T-helper 22 cell (primary cell): ENCODE measurements at places on chromosomes 1 and 21.

DNA sequence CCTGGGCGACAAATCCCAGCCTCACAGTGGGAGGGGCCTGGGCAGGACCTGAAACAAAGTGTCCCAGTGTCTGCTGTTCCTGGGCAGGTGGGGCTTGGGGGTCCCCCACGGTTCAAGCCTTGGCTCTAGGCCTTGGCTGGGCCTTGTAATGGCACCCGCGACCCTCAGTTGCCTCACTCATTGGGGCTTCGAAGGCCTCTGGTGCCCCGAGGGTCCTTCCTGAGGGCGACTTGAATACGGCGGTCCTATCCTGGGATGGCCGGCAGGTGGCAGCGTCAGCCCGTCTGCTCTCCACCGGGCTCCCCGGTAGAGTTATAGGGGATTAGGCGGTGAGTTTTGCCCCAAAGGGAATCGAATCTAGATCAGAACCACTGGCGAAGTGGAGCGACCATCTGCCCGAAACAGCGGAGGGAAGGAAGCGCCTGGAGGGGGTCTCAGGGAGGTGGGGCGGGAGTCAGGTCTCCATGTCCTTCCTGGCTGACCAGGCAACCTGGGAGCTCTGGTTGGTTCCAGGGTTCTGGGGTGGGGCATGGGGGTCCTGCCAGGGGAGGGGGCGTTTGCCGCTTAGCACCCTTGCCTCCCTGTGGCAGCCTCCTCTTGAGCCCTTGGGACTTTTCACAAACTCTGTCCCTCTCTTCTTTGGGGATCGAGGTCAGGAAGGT is 2.1 kb upstream of the PEX10 start:
- peak; percentile 57 for DNase-seq

- DNase-seq: no peak
Observed at GRCh38 chr1:2208309-2209239, 14.0 kb upstream of the FAAP20 start.

GRCh38 chr21:33801424-33802405 is 113.9 kb downstream of the ATP5PO start:
- DNase-seq: no peak

- no peak for DNase-seq
Observed at GRCh38 chr21:33894736-33895288, 20.8 kb downstream of the ATP5PO start.

GRCh38 chr1:33306653-33307493 is 14.0 kb downstream of the A3GALT2 start:
- no peak for DNase-seq

- DNase-seq: no peak
Observed at GRCh38 chr1:59028048-59028447, 244.2 kb upstream of the JUN start.

DNA sequence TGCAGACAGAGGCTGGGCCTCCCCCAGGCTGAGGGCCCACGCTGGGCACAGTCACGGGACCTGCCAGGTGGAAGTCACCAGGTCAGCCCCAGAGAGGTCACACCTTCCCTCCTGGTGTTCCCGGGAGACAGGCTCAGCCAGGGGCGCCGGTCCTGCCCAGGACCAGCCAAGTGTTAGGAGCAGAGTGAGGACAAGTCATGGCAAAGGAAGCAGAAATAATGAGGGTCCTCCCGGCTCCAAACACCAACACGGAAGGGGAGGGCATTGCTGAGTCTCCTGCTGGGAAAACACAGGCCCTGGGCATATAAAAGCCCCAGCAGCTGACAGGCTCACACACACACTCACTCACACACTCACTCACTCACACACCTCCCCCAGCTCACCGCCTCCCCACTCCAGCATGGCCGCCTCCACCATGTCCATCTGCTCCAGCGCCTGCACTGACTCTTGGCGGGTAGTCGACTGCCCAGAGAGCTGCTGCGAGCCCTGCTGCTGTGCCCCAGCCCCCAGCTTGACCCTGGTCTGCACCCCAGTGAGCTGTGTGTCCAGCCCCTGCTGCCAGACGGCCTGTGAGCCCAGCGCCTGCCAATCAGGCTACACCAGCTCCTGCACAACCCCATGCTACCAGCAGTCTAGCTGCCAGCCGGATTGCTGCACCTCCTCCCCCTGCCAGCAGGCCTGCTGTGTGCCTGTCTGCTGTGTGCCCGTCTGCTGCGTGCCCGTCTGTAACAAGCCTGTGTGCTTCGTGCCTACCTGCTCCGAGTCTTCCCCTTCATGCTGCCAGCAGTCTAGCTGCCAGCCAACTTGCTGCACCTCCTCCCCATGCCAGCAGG is at the start of gene KRTAP10-10:
TSS of gene KRTAP10-10 (plus strand) at position 339 of the 833 bp plus-strand sequence. CDS start at position 401, 62 bp downstream.
- DNase-seq: no peak

DNA sequence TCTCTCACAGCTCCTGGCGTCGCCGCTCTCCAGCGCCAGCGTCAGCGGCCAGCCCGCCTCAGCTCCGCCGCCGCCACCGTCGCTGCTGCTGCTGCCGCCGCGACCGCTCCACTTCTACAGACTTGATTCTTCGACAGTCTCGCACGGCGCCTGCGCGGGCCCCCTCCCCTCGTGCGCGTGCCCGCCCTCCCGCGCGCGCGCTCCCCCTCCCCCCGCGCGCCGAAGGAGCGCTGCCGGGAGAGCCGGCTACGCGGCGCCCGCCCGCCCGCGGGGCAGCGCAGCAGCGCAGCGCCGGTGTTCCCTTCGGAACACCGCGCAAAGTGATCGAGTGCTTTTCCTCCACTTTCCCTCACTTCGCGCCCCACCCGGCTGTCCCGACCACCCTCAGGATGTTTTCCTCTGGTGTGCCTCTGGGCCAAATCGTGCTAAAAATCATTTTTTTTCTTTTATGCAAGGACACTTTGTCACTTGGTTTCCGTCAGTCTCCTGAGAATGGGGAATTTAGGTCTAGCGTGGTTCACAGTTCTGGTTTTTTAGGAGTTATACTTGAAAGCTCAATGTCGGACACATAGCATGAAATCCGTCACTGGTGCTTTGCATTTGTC is at the start of gene IRF2BP2:
TSS of gene IRF2BP2 (minus strand) at position 118 of the 605 bp plus-strand sequence. CDS start 684 bp downstream, outside the sequence.
- peak; percentile 69 for DNase-seq

- DNase-seq: no peak
Observed at GRCh38 chr1:64798872-64799271, 54.0 kb downstream of the RAVER2 start.

GRCh38 chr1:46675549-46676314 is 4.1 kb downstream of the TEX38 start:
- DNase-seq: no peak

GRCh38 chr1:98940069-98940721 is 64.5 kb downstream of the PLPPR5 start:
- no peak for DNase-seq

- no peak for DNase-seq
Observed at GRCh38 chr1:155715777-155716176, 26.9 kb downstream of the DAP3 start.

GRCh38 chr1:239771550-239771949 is 320.1 kb upstream of the FMN2 start:
- no peak for DNase-seq

GRCh38 chr21:46190491-46191131 is 6.4 kb upstream of the SPATC1L start:
- DNase-seq: no peak

DNA sequence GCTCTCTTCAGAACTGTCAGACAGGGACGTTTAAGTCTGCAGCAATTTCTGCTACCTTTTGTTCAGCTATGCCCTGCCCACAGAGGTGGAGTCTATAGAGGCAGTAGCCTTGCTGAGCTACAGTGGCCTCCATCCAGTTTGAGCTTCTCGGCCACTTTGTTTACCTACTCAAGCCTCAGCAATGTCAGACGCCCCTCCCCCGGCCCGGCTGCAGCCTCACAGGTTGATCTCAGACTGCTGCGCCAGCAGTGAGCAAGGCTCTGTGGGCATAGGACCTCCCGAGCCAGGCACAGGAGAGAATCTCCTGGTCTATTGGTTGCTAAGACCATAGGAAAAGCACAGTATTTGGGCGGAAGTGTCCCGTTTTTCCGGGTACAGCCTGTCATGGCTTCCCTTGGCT is 89.9 kb upstream of the PDC start:
- no peak for DNase-seq

DNA sequence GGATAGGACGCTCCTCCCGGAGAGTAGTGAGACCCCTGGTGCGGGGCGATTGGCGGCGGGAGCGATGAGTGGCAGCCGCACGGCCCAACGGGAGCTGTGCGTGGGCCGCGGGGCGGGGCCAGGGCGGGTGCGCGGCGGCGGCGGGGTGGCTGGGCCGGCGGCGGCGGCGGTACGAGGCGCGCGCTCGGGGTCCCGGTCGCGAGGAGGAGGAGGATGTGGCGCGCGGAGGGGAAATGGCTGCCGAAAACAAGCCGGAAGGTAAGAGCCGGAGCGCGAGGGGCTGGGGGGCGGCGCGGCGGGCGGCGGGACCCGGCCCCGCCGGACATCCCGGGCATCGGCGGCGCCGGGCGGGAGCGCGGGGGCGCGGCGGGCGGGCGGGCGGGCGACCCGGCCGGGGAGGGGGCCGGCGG is at the start of gene CAMTA1:
TSS of gene CAMTA1 (plus strand) at position 137 of the 410 bp plus-strand sequence. CDS start at position 214, 77 bp downstream.
- no peak for DNase-seq

DNA sequence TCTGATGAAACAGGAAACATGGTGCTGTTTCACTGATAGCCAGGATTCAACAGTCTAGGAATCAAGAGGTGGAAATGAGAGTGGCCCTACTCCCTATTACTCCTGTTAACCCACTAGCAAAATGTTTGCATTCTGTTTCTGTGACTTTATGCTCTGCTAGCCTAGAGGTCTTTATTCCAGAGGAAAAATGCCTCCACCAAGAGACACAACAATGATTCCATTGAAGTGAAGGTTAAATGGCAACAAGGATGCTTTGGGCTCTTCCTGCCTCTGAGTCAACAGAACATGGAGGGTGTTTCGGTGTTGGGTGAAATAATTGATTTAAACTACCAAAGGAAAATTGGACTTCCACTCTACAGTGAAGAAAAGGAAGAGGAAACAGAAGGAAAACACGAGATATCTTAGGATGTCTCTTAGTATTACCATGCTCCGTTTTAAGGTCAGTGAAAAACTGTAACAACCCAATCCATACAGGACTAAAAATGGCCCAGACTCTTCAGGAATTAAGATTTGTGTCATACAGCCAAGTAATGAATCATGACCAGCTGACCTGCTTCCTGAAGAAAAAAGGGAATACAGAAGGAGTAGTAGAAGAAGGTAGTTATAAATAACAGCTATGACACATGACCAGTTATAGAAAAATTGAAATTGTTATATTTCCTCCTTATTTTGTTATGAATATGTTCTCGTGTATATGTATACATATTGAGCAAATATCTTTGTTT is 1237.8 kb downstream of the NCAM2 start:
- no peak for DNase-seq

GRCh38 chr1:21175670-21176581 is 771 bp downstream of the EIF4G3 start:
- peak; percentile 47 for DNase-seq
